ENCODE measurements at places on chromosomes 5 and 9.

DNA sequence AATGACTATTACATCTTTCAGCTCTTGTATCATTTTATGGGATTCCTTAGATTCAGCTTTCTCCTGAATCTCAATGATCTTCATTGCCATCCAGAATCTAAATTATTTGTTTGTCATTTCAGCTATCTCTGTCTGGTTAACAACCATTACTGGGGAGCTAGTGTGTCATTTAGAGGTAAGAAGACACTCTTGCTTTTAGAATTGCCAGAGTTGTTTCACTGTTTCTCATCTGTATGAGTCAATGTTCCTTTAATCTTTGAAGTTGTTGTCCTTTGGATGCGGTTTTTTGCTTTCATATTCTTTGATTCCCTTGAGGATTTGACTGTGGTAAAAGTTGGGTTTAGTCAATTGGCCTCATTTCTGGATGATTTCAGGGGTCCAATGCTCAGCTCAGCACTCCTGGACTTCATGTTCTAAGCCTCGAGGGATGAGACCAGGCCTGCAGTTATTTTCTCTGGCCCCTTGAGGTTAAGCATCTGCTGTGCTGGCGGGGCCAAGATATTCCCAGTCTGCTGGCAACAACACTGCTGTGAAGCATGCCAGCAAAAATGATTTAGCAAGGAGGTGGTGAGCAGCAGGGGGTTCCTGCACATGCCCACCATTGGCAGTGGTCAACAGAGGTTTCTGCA lies 102.4 kb upstream of the PCSK5 start:
- DNase-seq, result no peak

GRCh38 chr9:93460689-93461413 lies 7.5 kb upstream of the FAM120AOS start:
- no peak for DNase-seq

DNA sequence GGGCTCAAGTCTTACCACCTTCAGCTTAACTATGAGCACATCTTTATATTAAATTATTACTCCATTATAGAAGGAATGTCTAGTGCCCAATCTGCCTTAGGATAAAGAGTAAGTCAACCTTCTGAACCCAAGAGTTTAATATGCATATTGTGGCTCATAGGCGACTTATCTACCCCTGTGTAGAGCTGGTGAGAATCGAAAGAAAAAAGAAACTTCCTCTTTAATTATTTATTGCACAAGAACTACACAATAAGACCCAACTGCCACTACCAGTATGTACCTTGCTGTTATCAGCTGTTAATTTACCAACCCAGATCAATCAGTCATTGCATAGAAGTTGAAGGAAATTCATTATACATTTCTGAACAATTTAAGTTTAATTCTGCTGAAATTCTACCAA lies 329.1 kb upstream of the SLC24A2 start:
- DNase-seq, result no peak

GRCh38 chr9:82209797-82210470 lies 221.4 kb downstream of the SPATA31D1 start:
- DNase-seq, result no peak

DNA sequence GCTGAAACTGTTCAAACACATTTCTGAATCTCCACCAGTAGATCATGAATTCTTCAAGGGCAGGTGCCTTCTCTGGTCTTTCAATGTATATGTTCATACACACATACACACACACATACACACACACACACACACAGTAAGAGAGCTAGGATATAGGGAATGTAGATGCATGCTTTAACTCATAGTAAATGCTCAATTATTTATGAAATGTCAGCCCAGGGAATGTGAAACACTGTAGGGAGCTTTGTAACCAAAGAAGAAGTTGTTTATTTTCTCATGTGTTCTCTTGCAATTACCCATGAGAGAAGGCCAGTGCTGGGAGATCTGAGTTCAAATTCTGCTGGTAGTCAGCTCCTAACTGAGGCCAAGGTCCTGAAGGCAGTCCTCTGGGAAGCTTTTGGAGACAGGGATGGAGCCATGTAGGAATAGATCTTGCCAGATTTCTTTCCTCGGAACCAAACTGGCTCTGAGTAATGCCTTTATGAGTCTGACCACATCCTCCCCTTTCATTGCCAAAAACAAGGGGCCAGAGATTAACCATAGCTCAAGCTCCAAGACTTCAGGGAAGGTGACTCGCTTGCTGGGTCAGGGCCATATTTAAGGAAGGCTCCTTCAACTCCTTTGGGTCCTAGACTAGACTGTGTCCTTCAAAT lies 487.0 kb upstream of the TNC start:
- DNase-seq, result no peak

DNA sequence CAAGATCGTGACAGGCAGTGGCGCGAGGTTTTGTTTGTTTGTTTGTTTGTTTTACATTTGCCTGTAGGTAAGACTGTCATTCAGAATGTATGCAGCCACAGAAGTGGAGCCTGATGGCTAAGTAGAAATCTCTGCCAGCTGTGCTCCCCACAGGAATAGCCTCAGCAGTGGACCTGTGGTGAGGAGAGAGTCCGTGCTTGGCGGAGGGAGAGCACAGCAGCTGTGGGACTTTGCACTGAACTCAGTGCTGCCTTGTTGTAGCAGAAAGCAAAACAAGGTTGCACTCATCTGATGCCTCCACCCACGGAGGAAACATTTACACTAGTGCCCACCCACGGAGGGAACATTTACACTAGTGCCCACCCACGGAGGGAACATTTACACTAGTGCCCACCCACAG lies 4.4 kb upstream of the ZNF782 start:
- DNase-seq, result no peak

DNA sequence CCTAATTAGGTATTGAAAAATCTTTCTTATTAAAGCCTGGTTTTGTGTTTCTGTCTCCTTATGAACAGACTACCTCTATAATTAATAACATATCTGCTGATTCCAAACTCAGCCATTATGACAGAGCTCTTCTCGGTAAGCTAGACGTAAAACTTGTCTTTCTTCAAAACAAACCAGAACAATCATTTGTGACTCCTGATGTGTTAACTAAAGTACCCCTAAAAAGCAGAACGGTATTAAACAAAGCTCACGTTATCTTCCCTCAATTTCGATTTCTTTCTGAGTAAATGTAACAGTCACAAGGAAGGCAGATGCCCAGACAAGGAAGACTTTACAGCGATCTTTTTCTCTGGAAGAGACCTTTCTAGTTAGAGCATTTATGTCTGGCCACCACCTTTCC lies 1.8 kb downstream of the SEMA5A start:
- no peak for DNase-seq

- no peak for DNase-seq
These were observed at the start of gene PCDHB4 for GRCh38 chr5:141121563-141121962. Gene PCDHB4, plus strand, starts transcription at chr5:141121818. Its CDS starts 181 bp downstream, at chr5:141121999.

GRCh38 chr9:17846948-17847655 lies 268.2 kb downstream of the SH3GL2 start:
- DNase-seq, result no peak

DNA sequence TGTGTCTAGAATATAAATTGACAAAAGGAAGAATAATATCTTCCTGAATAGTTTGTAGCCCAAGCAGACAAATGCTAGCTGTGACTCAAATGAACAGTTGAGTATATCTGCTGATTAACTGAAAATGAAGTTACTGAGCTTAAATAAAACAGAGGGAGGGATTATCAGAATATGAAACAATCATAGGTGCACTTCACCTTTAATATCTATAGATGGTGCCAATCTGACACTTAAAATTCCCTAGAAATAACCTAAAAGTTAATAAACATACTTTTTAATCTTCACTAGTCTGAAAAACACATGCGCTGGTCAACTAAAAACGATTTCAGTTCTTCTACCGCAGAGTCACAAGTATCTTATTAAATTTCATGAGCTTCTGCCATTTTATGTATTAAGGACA lies 280.8 kb upstream of the RASA1 start:
- no peak for DNase-seq

DNA sequence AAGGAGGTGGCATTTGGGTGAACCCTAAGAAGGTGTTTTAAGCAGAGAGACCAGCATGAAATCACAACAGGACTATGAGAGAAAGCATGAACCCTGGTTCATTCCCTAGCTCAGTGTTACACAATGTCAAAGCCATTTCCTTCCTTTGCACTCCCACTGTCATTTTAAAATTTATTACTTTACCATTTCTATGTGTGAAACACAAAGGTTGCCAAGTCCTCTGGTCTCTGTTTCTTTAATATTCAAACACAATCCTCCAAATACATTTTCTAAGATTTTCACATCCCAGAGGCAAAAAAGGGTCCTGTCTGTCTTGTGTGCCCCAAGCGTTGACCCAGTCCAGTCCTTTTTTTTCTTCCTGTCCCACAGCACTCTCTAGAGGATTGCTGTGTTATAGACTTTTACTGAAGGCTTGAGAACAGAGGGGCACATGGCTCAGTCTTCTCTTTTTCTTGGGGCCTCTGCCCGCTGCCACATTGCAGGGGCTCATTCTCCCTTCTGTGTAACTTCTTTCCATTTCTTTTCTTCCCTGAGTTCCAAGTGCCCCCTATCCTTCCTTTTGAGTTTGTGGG lies 78.6 kb upstream of the SLC28A3 start:
- DNase-seq, result no peak

GRCh38 chr9:14213504-14213903 lies 100.4 kb downstream of the NFIB start:
- DNase-seq, result no peak

DNA sequence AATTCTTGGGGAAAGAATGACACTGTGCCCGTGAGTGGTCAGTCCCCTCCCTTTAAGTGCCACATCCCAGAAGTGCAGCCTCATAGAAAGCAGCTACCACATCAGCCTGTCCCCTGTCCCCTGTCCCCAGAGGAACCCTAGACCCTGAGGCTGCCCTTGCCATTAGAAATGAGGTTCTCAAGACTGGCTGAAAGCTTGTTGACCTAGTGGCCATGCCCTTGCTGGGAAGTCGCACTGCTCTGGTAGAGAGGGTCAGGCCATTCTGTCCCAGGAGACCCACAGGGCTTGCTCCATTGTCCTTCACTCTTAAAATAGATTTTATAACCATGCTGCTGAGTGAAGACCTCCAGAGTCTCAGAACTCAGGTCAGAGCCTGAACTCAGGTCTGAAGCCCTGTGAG lies 184.5 kb downstream of the RGS3 start:
- DNase-seq, result no peak

DNA sequence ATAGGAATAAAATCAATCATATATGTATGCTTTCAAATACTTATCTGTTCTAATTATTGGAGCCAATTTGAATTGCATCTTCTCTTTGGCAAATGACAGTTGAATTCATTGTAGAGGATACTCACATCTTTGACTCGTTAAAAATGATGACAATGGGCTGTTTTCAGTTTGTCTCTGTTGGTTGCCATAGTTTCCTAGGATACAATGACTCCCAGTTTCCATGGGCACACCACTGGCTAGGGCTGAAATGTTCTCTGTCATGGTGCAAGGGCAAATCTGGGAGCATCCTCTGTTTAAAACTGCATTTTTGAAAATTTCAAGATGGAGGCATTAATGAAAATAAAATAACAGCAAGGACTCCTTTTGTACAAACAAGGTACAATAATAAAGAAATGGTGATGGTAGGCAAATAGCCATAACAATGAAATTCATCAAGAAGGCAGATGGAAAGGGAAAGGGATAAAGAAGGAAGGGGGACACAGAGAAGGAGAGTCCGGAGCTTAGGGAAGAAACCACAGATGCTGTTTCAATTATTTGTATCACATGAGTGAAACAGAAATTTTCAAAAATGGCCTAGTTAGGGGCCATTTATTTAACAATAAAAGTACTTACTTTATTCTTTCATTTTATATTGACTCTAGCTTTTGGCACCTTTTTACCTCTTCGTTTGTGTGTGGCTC lies 378.8 kb upstream of the SEMA6A start:
- DNase-seq, result no peak

GRCh38 chr5:140355546-140355945 lies 4.4 kb upstream of the SLC4A9 start:
- no peak for DNase-seq

- DNase-seq, result no peak
These were observed 78.3 kb upstream of the TRIO start for GRCh38 chr5:14064841-14065240.

DNA sequence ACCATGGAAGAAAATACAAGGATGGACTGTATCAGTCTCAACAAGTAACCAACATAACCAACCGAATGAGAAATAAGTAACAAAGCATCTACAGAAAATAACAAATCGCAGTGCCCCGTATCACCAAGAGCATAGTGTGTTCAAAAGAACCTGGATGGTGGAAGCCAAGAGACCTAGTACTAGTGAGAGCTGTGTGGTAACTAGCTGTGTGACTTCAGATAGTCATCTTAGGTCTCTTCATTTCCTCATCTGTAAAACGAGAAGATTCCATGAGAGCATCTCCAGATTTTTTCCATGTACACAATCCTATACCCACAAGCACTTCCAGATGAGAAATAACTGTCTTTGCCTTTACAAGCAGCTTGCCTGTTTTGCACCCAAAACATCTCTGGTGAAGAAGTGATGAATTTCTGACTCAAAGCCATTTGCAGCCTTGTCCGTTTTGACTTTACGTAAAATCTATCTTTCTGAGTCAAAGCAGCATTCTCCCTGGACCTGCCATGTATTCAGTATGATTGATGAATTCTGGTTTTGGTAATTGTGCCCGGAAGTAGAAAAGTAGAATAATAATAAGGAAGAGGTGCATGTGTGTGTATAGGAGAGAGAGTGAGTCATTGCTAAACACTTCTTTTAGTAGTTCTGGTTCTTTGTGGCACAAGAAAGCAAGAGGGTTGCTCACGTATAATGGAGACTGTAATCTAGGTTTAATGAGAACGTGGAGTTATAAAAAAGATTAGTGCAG lies 41.0 kb downstream of the AOPEP start:
- no peak for DNase-seq

- DNase-seq, result no peak
These were observed 168.6 kb downstream of the INSYN2B start for GRCh38 chr5:169811680-169812079.

GRCh38 chr9:115117999-115118878 lies at the start of gene TNC:
Gene TNC, minus strand, starts transcription at chr9:115118157. Its CDS starts 27,139 bp downstream, at chr9:115091018.
- DNase-seq, result no peak

Measured in CD4-positive, alpha-beta T cell treated with Interferon gamma for 1 hour (primary cell).